Fibroblast of skin of abdomen (primary cell): ENCODE measurements at places on chromosomes 3 and 15.

DNA sequence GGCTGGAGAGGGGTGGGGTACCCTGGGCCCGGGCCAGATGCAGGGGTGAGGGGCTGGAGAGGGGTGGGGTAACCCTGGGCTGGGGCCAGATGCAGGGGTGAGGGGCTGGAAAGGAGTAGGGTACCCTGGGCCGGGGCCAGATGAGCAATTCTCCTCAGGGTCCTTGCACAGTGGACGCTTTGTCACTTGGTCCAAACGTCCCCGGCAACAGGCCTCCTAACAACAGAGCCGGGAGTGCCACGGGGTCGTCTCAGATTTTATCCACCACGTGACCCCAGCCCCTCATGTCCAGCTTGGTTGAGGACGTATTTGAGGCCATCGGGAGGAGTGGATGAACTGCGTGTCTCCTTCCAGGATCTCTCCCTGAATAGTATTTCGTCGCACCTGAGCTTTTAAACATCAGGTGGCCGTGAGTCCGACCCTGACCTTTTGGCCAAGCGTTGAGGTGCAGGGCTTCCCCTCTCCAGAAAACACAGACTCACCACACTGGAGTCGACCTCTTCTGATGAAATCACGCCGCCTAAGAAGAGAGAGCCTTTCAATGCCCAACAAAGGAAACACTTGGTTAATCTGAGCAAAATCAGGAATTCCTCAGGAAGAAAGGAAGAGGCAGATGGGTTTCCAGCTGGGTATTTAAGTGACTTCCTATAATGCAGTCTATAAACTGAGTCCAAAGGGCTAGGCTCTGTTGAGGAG lies 12.8 kb upstream of the LRRC15 start:
- no peak for DNase-seq

- no peak for DNase-seq
Observed at GRCh38 chr3:140756240-140757016, 78.6 kb downstream of the TRIM42 start.

- DNase-seq = peak; percentile 45
Observed at GRCh38 chr3:177792311-177793030, 595.2 kb upstream of the TBL1XR1 start.

DNA sequence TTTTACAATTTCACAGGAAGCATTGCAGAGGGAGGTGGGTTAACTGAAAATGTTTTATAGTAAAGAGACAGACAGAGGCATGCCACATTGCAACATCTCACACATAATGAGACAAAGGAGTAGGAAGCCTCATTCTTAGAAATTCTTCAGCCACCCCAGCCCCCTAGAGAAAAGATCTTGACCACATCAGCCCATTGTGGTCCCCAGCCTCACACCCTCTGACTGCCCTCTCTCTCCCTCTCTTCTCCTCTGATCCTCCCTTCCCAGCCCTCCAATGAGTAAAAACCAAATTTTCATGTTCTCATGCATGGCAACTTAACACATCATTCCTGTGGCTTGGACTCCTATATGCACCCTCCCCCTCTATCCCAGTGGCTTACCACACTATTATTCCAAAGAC lies 174.1 kb downstream of the UACA start:
- DNase-seq = peak; percentile 97

GRCh38 chr3:99641982-99642381 lies 3.6 kb downstream of the COL8A1 start:
- DNase-seq = no peak

DNA sequence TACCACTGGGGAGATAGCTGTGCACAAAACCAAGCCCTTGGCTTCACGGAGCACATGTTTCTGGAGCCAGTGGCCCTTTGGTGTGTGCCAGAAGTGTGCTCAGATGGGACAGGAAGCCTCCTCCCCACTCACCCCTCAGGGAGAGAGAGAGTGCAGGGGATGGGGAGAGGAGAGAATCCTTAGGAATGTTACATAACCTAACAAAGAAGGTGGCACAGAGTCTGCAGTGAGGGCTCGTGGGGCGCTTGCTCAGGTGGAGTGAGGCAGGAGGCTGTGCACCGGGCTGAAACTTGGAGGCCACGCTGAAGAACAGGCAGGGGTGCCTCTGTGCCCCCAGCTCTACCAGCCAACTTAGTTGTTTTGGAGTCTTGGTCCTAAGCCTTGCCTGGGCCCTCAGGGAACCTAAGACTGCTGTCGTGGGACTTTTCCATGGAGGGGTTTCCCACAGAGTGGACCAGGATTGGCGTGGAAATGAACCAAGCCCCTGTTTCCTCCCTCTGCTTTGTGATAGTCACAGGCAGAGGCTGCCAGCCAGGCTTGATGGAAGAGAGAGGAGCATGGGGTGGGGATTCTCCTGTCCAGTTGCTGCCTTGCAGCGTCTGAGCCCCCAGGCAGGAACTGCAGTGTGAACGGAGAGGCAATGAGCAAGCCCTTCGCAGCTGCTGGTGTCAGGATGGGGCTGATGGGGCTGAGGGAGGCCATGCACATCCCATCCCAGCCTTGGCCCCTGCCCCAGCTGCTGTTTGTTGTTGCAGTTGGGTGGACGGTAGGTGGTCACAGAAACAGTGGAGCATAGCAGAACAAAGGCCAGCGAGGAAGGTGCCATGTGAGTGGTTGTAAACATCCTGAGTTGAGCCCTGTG lies 32.7 kb downstream of the PDIA5 start:
- no peak for DNase-seq

GRCh38 chr3:125054062-125054448 lies 1.7 kb downstream of the HEG1 start:
- DNase-seq = no peak

- DNase-seq = no peak
Observed at GRCh38 chr3:58102976-58103451, 94.8 kb downstream of the FLNB start.

GRCh38 chr15:38610748-38611147 lies 46.1 kb upstream of the RASGRP1 start:
- DNase-seq = no peak

DNA sequence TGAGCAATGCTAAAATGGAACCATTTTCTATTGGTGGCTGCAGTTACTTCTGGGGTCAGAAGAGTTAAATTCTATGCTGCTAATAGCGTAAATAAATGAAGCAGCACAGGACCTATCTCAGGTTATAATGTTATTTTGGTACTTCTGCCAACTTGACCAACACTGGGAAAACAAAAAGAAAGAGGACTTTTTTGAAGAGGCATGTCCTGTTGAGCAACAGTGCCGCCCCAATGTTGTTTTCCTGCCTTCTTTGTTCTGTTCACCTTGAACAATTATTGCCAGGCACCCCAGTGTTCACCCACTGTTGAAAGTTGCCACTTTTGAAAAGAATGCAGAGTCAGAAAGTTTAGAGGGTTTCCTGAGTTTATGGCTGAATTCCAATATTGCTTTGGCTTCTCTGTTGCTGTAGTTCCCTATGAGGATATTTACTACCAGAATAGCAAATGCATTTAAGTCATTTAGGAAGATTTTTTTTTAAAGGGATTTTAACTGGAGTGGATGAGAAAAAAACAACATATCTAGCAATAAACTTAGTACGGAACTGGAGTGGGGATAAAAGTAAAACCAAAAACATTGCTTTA lies 679.0 kb upstream of the DPPA4 start:
- no peak for DNase-seq

GRCh38 chr3:61960976-61961375 lies 399.6 kb downstream of the PTPRG start:
- DNase-seq = no peak

- no peak for DNase-seq
Observed at GRCh38 chr15:89168316-89168833, 53.0 kb downstream of the RLBP1 start.

DNA sequence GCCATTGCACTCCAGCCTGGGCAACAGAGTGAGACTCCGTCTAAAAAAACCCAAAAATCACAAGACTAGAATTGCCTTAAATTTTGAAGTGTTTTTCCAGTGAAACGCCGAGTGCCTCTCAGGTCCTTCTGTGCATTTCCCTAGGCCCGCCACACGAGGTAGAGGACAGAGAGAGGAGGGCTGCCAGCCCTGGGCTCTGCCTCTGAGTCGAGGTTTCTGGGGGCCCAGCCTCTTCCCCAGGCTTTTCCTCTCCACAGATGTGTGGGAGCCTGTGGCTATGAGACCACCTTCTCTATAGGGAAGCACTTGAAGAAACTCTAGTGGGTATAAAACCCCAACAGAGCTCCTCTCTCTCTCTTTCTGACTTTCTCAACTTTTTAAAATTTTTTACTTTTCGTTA lies 10.9 kb upstream of the EHD4 start:
- DNase-seq = no peak
